ENCODE measurements at places on chromosomes 5 and 9.

DNA sequence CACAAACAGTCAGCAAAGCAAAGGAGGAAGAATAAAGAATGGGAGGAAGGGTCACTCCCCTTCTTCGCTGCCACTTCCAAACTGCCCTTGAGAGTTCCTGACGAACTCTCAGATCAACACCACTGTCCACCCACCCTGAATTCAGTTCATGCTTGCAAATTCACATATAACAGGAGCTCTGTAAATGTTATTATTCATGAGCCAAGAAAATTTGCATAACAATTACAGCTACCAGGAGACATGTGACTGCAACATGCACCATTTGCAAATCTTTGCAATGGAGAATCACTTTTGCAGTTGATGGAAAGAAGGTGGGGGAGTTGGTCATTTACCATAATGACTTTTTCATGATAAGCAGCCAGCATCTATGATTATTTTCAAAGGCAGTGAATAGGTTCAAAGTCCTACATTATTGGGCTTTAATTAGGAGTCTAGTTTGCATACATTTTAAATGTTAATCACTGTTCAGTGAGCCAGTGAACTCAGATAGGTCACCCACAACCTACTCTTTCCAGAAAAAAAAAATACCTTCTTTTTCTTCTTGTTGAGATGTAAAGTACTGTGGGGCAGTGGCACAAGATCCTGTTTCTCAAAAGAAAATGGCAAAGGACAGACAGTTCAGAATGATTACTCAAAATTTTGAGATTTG, 149.7 kb downstream of the CAAP1 start:
- no peak for DNase-seq

DNA sequence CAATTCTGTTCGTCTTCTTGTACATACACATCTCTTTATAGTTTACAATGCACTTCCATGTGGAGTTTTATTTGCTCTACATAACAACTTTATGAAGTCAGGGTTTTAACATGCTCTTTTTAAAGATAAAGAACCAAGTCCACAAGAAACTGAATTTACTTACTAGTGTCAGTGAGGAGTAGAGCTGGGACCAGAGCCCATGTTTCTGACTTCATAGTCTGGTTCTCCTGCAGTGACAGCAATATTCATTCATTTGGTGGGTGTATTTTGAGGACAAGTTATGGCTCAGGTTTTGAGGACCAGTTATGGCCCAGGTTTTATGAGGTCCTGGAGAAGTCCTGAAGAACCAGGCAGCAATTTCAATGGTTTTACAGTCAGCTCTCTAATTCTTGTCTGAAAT, 481.9 kb upstream of the TNC start:
- DNase-seq: no peak

DNA sequence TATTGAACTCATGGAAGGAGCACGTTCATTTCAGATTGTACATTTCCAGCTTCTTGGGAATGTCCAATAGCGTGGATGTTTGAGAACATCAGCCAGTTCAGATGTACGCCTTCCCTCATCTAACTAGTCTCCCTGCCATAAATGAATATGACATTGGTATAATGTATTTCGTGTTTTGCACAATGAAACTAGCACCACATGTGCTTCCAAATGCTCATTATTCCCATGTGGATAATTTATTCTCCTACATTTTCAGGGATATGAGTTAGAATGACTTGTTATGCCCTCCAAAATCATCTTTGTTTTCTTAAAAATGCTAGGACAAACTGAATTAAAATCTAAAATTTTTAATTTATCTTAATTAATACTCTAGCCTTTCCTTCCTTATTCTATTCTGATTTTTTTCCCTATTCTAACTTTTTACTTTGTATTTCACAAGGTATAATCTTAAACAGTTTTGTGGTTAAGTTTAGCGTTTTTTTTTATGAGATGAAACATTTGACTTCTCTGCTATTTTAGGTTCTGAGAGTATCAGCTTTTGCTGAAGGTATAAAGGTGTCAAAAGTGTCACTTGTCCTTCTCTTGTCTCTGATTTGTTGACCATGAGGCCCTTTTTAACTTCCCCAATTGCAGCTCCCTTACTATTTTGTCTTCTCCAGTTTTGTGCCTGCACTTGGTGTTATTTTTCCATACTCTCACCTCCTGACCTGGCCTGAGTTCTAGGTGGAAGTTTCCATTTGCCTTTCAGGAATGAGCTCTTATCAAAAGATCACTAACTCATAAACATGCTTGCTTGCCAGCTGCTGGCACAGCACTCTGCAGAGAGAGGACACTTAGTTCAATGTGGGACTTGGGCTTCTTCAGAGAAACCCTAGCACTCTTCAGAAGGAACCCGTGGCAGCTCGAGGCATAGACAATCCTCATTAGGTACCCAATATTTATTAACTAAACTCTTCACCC, 106.8 kb downstream of the FRMD3 start:
- DNase-seq: no peak

GRCh38 chr9:74322661-74323314, 174.3 kb upstream of the RORB start:
- no peak for DNase-seq

DNA sequence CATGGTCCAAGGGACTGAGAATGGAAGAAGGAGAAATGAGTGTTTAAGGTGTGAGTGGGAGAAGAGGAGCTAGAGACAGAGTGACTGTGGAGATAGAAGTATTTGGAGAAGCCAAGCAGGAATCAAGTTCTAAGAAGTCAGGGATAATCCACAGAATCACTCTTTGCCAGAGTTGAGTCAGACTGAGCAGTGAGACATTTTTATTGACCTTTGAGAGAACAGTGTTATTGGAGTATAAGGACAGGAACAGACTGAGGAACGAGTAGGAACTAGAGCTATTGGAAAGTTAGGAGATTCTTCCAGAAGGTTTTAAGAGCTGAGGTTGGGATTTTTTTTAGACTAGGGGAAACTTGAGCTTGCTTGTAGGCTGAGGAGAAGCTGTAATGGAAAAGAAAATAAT, 37.2 kb downstream of the RCL1 start:
- no peak for DNase-seq

DNA sequence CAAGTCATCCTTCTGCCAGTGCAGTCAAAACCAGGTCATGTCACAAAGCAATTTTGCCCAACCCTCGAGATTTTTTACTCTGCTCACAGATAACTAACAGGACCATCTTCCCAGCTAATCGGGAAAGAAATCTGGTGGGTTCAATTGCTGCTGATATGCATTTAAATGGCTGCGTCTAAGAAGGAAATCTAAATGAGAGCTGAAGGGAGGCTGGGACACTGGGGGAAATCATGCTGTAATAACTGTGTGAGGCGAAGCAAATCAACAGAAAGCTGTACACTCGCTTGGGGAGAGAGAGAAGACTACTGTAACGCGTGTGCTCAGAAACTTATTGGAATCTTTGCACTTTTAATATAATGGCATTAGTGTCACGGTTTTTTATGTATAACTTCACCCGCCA, 535.0 kb downstream of the CDK5RAP2 start:
- no peak for DNase-seq

DNA sequence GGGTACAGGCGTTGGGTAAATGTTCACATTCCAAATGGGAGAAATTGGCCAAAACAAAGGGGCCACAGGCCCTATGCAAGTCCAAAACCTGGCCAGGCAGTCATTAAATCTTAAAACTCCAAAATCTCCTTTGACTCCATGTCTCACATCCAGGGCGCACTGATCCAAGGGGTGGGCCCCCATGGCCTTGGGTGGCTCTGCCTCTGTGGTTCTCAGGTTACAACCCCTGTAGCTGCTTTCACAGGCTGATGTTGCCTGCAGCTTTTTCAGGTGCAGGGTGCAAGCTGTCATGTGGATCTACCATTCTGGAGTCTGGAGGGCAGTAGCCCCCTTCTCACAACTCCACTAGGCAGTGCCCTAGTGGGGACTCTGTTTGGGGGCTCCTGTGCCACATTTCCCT, 44.8 kb downstream of the NLN start:
- no peak for DNase-seq

- no peak for DNase-seq
Measured at GRCh38 chr9:93231716-93232115, 47.8 kb downstream of the WNK2 start.

GRCh38 chr5:145991044-145991575, 54.7 kb downstream of the SH3RF2 start:
- no peak for DNase-seq

GRCh38 chr9:17063535-17064135, 71.2 kb upstream of the CNTLN start:
- no peak for DNase-seq

GRCh38 chr9:18907927-18908625, 124.9 kb downstream of the SAXO1 start:
- DNase-seq: no peak

DNA sequence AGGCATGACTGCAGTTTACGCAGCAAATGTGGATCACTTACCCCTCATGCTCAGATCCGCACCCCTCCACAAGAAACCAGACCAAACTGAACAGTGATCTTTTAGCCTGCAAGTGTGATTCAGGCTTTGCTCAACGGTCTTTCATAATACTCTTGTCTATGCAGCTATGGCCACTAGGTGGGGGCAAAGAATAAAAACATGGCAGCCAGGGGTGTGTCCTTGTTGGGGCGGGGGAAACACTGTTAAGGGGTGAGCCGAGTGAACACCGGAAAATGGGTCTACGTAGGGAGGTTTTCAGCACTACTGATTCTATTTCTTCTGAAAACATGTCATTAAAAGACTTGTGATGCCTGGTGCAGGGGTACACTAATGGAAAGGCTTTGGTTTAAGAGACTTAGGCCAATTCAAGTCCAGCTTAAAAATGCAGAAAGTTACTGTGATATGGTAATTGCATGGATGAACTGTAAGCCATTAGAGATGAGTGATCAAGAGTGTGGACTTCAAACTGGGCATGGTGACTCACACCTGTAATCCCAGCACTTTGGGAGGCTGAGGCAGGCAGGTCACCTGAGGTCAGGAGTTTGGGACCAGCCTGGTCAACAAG, 49.9 kb upstream of the GPR151 start:
- DNase-seq: peak; percentile 31

- DNase-seq: peak; percentile 99
Measured at GRCh38 chr9:114372921-114373448, 14.8 kb downstream of the AKNA start.

- DNase-seq: no peak
Measured at GRCh38 chr9:78297672-78297961, 692 bp downstream of the PSAT1 start.

- DNase-seq: no peak
Measured at GRCh38 chr5:8749556-8749955, 796.3 kb downstream of the SEMA5A start.

DNA sequence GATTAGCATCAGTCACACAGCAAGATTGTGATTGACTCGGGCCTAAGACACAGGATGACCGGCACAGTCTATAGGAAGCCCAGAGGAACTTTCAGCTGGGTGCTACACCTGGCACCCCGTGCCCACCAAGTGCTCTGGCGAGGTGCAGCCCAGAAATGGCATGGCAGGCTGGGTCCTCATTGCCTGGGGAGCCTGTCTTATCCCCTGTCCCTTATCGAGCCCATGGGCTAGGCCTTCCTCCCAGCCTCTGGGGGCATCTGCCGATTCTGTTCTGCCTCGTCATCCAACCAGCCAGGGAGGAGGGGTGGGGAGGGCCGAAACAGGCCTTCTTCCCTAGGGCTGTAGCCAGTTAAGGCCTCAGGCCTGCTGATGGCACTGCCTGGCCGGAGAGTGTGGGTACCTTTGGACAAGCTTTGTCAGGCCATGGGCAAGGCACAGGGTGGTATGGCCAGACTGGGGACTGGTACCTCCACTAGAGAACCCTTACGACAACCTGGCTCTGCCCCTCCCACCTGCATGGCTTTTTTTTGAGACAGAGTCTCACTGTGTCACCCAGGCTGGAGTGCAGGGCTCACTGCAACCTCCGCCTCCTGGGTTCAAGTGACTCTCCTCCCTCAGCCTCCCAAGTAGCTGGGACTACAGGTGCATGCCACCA, 1.6 kb downstream of the GRK6 start:
- DNase-seq: no peak

GRCh38 chr5:147673266-147673665, 109.3 kb downstream of the JAKMIP2 start:
- no peak for DNase-seq

- DNase-seq: no peak
Measured at GRCh38 chr5:115194676-115195075, 25.0 kb upstream of the TRIM36 start.

GRCh38 chr5:15545082-15545481, 45.1 kb downstream of the FBXL7 start:
- no peak for DNase-seq

DNA sequence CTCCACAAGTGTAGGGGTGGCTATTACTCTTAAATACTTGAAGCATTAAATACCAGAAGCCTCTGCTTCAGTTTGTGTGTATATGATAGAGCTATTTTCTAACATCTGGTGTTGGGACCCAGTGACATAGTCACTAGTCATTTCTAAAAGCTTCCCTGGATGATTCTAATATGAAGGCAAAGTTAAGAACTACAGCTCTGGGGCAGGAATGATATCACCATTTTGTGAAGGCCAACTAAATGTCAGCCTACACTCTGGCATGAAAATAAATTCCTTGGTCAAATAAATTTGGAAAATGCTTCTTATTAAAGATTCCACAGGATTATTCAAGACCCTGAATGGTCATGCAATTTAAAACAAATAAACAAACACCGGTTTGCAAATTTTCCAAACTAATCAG, 197.7 kb downstream of the PLK2 start:
- no peak for DNase-seq

- no peak for DNase-seq
Measured at GRCh38 chr9:130358928-130359327, 85.8 kb upstream of the ASS1 start.

GRCh38 chr9:81969971-81970370, 18.6 kb upstream of the SPATA31D1 start:
- DNase-seq: no peak

DNA sequence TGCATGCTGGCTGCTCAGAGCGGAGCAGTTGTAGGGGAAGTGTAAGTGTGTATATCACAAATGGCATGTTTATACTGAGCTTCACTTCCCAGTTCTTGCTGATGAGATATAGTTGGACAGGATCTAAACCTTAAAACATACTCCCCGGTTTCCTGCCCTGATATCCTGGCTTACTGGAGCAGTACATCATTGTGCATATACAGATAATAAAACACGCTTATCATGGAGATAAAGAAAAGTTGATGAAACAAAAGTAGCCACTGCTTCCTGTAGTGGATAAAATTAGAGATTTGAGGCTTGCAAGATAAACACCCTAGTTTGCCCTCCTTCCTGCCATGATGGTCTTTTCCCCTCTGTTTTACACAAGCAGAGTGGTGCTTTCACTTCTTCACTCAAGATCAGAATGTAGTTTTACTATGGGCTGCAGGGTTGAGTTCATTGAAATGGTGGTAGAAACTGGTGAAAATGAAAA, 15.0 kb downstream of the NPR3 start:
- DNase-seq: no peak

DNA sequence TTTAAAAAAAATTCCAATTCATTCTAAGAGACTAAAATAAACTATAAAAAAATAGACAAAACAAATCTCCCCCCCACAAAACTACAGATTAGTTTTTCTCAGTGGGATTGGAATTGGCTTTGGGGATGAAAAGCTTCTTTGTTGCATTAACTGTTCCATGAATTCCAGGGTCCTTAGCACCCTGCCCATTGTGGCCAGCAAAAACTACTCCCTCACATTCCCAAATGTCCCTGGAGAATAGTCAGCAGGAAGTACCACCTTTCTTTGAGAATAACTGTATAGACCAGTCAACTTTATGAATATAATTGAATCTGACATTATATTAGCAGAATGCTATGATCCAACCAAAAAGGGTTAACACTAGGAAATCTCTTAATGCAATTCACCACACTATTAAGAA, 147.9 kb downstream of the LPAR1 start:
- no peak for DNase-seq
